Left ventricle myocardium inferior (tissue), 1 donor: ENCODE measurements at places on chromosomes 1 and 21. TPM values are rescaled to one million over a fixed set of nuclear protein-coding genes. Genes with fewer than 3 reads are reported as not detected.

GJA4 gene
- total RNA-seq = 27.0 TPM

GPR25 gene
- total RNA-seq = not detected

LRRC71 gene
- total RNA-seq = 0.27 TPM

GJC2 gene
- total RNA-seq = 1.0 TPM

LRRC38 gene
- 0.30 TPM for total RNA-seq

DDX59 gene
- total RNA-seq = 11.9 TPM

DENND2D gene
- 1.8 TPM for total RNA-seq

PHACTR4 gene
- total RNA-seq = 13.6 TPM

CD5L gene
- total RNA-seq = 0.52 TPM

IVL gene
- total RNA-seq = not detected

CD247 gene
- 0.82 TPM for total RNA-seq

GCSAML gene
- 0.19 TPM for total RNA-seq

AQP10 gene
- total RNA-seq = 0.16 TPM

- no peak for DNase-seq
These were observed 1.2 kb downstream of the LORICRIN start for GRCh38 chr1:153260585-153261280.

- DNase-seq = no peak
These were observed 102.0 kb upstream of the COA6 start for GRCh38 chr1:234271243-234271606.

DNA sequence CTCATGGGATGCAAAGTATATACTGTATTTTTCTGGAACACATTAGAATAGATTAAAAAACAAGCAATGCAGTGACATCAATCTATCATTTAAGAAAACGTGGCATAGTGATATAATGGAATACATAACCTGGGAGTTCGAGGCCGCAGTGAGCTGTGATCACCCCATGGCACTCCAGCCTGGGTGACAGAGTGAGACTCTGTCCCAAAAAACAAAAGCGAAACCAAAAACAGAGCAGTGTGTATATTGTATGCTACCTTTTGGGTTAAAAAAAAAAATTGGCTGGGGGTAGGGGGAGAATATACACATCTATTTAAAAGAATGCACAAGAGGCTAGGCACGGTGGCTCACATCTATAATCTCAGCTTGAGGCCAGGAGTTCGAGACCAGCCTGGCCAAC is 13.5 kb downstream of the SLC2A1 start:
- no peak for DNase-seq

DNA sequence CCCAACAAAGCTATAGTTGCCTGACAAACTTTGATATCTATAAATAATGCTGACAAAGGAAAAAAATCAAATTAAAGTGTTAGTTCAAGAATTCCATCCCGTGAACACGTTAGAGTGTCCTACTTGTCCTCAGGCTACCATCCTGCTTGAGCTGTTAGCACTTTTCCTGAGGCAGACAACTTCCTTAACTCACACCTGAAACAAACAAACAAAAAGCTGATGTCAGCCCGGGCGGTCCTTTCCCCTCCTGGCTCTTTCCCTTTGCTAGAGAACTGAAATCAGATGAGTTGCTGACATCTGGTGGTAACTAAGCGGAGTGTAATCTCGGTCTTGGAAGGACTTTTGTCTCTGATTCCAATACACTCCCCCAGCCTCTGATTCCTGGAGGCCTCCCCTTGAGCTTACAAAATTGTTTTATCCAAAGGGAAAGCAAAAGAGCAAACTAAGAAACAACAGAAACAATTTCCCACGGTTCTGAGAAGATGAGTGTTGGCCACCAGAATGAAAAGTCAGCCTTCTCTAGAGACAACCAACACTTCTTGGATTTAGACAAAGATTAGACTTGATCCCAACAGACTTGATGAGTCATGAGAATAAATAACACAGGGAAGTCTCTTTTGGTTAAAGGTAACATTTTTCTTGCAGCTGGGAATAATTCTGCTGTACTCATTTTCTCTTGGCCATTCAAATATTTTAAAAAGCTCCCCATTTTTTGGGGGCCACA is 135.4 kb downstream of the PROX1 start:
- DNase-seq = no peak

DNA sequence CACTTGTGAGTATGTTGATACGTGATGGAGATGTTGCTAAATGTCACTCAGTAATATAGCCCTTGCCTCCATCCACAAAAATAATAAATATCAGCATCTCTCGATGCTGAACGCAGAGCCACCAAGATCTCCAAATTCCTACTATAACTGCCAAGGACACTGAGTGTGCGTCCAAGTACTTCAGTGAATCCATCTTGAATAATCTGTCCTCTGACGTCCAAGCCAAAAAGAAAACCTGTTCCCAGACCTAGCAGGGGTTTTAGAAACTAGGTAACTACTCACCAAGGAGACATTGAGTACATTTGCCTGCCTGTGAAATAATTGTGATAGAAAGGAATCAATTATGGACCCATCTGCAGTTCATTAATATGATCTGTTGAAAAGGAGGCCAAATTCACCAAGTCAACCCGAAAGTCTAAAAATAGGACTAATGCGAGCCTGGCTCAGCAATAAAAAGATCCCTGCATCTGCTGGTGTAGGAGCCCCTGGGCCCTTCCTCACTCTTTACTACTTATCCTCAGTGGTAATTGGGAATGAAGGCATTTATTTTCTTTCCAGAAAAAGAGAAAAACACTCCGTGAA is 226.9 kb upstream of the IRF2BP2 start:
- no peak for DNase-seq

GRCh38 chr1:89587729-89588161 is 45.2 kb upstream of the LRRC8C start:
- DNase-seq = no peak

DNA sequence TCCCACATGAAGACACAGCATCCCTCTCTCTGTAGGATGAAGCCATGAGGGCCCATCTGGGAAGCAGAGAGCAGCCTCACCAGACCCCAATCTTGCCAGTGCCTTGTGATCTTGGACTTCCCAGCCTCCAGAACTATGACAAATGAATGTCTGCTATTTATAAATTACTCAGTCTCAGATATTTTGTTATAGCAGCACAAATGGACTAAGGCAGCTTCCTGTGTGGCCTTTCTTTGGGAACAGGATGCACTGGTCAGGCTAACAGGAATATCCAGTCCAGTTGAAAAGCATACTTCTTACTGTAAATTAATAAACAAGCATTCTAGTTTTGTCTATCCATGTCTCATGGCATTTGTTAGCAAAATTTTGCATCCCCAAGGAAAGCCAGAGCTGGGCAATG is 134.1 kb upstream of the ETV3 start:
- no peak for DNase-seq

DNA sequence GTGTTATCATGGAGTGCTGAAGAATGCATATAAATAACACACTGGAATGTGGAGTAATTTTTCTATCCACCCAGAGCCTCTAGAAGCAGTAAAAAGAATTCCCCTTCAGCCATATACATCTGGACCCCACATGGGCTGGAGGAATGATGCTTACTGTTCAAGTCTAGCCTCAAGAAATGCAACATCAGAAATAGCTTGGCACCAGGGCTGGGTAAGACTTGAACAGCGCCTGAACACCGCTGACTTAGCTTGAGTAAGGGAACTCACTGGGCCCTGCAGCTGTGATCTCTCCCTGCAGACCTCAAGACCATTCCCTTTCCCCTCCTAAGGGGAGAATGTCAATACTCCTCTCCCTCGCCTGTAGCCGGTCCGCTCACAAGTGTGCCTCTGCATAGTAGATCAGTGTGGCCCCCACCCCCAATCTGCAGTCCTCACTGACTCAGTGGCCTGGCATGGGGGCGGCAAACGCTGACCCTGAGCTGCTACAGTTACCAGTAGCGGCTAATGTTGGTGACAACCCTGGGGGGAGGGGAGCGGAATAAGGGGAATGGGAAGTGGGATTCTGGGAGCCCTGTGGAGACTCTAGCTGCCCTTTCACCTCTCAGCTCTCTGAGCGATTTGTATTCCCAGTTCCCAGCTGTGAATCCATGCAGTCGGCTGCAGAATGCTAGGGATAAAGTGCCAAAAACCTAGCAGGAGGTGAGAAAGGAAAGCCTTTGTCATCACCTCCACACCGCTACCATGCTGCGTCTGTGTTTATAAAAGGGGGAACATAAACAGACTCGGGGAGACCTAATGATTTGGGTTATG is 483.9 kb downstream of the DISC1 start:
- DNase-seq = no peak

- peak; percentile 50 for DNase-seq
These were observed 11.1 kb downstream of the IFFO2 start for GRCh38 chr1:18945401-18945849.

- DNase-seq = no peak
These were observed 621.0 kb upstream of the CXADR start for GRCh38 chr21:16891821-16892220.

DNA sequence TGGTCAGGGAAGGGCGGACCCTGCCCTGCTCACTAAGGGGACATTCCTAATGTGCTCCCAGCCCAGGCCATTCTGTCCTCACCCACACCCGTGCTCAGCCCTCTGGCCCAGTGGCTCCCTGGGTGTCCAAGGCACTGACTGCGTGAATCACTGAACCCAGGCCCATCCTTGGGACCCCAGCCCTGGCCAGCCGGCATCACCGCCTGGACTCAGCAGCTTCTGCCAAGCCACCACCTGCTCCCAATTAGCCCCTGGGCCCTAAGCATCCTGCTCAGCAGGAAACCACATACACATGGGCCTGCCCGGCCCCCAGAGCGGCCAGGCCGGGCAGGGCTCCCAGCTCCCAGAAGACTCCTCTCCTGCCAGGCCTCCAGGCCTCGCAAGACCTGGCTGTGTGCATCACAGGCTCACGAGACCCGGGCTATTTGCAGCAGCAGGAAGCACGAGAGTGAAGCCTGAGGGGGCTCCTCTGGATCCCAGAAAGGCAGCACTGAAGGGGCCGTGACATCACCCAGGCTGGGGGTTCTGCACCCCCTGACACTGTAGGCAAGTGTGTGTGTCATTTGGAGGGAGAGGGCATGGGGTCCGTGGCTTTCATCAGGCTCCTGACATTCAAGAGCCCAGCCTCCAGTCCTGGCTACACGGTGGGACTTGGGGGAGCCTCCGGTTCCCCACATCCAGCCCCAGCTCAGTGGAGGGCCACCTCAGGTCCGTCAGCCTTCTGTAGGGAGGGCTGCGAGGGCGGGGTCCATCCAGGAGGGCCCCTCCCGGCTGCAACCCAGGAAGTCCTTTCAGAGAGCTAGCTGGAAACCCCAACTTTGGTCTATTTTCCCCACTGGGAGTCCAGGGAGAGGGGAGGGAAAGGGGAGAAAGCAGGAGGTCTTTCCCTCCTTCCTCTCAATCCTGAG is 1.6 kb downstream of the MFAP2 start:
- peak; percentile 49 for DNase-seq

- peak; percentile 65 for DNase-seq
These were observed 102.1 kb downstream of the JAK1 start for GRCh38 chr1:64864018-64864940.

DNA sequence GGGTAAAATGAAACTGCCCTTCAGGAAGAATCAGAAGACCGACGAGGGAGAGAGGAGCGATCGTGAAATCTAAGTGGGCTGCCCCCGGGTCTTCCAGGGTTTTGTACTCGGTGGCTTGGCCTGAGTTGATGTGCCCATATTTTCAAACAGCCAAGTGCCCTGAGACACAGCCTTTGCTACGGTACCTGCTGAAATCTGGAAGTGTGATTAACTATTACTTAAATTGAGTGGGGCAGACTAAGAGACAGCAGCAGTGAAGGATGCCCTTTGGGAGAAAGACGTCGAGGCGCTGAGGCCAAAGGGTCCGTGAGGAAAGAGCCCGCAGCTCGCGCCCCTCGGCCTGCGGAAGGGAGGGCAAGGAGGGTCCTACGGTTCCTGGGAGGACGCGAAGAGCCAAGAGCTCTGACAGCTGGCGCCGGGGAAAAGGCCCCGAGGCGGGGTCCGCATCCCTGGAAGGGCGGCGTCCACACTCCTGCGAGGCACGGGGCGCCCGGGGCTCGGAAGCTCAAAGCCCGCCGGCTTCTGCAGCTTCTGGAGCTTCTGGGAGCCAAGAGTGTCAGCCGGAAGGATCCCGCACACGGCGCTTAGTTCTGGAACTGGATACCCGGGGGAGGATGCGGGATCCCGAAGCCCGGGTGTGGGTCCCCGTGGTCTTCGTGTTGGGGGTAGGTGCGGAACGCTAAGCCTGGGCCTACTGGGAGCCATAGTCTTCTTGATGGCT is 15.4 kb upstream of the RNU1-4 start:
- DNase-seq = no peak

- DNase-seq = no peak
These were observed 54.4 kb upstream of the ACOT11 start for GRCh38 chr1:54493608-54494007.

- DNase-seq = no peak
These were observed 1.6 kb downstream of the AGO4 start for GRCh38 chr1:35809114-35810095.

GRCh38 chr1:115320377-115320776 is 17.7 kb downstream of the NGF start:
- DNase-seq = no peak

- no peak for DNase-seq
These were observed 3.3 kb upstream of the FAM78B start for GRCh38 chr1:166170075-166170474.

DNA sequence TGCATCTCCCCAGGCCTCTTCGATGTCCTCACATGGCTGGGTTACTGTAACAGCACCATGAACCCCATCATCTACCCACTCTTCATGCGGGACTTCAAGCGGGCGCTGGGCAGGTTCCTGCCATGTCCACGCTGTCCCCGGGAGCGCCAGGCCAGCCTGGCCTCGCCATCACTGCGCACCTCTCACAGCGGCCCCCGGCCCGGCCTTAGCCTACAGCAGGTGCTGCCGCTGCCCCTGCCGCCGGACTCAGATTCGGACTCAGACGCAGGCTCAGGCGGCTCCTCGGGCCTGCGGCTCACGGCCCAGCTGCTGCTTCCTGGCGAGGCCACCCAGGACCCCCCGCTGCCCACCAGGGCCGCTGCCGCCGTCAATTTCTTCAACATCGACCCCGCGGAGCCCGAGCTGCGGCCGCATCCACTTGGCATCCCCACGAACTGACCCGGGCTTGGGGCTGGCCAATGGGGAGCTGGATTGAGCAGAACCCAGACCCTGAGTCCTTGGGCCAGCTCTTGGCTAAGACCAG is 14.3 kb downstream of the HTR6 start:
- DNase-seq = no peak

- DNase-seq = no peak
These were observed 125.4 kb upstream of the USP25 start for GRCh38 chr21:15604413-15604812.

GRCh38 chr1:78003070-78003746 is 1.5 kb upstream of the DNAJB4 start:
- no peak for DNase-seq

DNA sequence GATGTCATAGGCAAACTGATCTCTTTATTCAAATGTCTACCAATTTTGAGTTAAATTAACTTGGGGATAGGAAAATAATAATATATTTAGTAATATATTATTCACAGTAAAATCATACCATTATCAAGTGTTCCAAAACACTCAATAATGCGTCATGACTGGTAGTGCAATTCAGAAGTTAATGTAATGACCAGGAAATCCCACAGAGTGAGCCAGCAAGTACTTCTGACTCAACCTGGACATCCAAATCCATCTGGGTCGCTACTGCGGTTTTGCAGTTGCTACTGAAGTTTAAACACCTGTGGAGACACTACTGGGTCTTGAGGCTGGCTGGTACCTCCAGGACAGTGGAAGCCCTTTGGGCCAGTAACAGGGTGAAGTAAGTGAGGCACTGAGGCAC is 44.8 kb downstream of the DPYD start:
- DNase-seq = no peak
